COR-L47 (cell line): ENCODE measurements at places on chromosomes 12 and 14.

DNA sequence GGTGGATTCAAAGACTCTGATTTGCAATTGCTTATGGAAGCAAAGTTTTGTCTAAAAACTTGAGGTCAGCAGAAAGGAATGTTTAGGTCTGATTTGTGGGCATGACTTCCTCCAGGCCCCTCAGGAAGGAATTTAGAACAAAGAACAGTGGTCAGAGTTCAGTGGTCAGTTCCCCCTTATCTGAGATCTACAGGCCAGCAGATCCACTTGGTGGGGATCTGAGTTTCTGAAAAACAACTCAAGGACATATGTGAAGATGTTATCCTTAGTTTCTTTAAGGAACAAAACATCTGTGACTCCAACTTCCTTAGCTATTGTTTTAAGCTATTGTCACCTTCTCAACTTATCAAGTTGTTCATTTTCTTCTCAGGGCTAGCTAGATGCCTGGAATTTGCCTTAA lies 28.0 kb upstream of the NAA30 start:
- no peak for DNase-seq

DNA sequence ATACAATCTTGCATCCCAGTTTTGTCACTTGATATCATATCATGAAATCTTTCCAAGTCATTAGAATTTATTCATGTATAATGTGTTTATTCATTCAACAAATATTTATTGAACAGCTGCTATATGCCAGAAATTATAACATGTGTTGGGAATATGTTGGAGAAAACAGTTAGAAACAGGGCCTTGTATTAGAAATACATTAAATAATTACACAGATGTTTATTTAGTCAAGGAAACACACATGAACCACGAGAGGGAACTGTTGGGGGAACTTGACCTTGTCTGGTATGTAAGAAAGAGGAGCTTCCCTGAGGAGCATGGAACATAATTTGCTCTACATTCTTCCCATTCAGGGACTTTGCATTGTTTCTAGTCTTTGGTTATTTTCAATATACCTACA lies 191.7 kb upstream of the FRMD6 start:
- no peak for DNase-seq

DNA sequence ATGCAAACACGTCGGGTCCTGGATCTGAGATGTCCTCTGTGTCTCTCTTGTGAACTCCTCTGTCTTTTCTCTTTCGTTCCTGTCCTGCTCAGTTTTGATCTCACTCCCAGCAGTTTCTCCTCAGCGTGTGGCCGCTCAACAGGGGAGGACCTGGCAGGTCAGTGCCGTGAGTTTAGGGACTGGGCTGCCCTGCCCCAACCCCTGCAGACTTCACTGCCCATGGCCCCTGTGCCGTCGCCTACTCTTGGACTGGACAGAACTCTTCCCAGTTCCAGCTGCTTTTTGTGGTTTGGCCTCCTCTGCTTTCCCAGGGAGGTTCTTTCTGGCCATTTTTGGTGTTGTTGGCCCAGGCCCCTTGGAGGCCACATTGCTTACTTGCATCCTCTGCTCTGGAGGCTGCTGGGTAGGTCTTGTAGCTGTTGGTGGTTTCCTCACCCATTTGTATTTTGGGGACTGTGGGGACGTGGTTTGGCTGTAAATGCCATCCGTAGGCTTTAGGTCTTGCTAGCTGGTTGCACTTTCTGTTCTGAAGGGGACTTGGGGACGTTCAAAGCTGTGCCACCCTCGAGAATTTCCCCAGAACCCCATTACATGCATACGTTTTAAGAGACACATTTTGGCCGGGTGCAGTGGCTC lies 20.0 kb upstream of the DNAH10 start:
- no peak for DNase-seq

GRCh38 chr12:124416516-124417395 lies 121.9 kb downstream of the RFLNA start:
- DNase-seq: no peak

GRCh38 chr12:121838126-121838525 lies 20.5 kb downstream of the HPD start:
- no peak for DNase-seq

- no peak for DNase-seq
Measured at GRCh38 chr12:29738365-29738764, 45.4 kb downstream of the TMTC1 start.

- no peak for DNase-seq
Measured at GRCh38 chr12:77133566-77133965, 68.2 kb upstream of the E2F7 start.

DNA sequence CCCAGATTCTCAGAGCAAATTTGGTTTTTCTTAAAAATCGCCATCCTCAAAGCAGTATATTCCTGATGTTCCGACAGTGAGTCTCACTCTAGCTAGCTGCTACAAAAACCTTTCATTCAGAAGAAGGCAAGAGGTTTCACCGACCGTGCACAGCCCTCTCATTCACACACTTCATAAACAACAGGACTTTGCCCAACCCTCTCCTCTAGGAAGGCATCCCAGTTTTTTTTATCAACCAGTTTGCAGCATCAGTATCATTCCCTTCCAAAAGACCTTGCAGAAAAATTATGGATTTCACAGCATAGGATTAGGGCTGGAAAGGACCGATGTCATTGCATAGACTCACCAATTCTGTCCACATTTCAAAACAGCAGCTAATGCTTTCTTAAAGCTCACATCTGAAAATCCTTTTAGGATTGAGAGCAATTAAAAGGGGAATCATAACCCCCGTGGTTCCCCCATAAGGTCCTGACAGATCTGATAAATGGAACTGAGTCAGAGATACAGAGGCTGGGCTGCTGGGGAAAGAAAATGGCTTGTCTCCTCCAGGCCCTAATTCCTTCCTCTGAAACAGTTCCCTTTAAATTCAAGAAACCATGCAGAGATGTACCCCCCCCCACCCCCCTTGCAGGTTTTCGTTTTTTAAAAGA lies 597 bp downstream of the SVOP start:
- no peak for DNase-seq

DNA sequence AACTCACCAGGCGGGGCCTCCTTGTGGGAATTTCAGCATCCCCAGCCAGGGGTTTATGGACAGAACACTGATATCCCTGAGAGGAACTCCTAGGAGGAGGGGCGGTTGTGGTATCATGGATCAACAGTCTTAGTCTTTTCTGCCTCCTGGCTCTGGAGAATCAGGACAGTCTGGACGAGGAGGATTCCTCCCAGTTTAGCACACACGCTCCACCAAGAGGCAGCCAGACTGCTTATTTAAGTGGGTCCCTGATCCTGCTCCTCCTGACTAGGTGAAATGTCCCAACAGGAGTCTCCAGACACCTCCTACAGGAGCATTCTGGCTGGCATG lies 10.4 kb upstream of the ZNF705A start:
- no peak for DNase-seq

GRCh38 chr12:57618966-57619433 lies 7.8 kb downstream of the ARHGEF25 start:
- DNase-seq: no peak

DNA sequence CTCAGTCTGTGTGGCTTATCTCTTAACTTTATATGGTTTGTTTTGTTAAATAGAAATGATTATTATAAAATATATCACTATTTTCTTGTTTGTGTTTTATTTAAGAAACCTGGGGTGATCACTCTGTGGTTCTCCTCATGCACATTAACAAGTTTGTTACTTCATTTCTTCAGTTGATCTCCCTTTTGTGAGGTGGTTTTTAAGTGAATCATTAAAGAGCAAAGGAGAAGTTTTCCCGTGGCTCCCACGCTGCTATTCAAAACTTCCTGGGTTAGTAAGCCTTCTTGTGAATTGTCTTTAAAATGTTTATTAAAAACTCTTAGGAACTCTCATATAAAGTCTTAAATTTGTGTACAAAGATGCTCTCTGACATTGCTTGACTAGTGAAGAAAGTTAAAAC lies 11.8 kb downstream of the ADIPOR2 start:
- no peak for DNase-seq

DNA sequence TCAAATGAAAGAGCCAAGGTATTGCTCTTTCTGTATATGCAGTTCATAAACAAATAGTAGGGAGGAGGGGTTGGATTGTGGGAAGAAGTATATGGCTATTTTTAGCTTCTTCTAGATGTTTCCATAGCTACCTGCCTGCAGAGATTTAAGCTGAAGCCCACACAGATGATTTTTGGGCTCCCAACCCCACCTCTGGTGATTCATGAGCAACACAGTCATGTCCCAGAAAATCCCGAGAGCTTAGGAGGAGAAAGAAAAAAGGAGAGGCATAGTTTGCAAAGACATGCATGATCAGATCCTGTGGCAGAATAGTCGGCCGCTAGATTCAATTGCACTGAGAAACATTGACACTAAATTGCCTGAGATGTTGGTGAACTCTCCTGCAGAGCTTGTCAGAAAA lies 13.8 kb downstream of the TESPA1 start:
- no peak for DNase-seq

DNA sequence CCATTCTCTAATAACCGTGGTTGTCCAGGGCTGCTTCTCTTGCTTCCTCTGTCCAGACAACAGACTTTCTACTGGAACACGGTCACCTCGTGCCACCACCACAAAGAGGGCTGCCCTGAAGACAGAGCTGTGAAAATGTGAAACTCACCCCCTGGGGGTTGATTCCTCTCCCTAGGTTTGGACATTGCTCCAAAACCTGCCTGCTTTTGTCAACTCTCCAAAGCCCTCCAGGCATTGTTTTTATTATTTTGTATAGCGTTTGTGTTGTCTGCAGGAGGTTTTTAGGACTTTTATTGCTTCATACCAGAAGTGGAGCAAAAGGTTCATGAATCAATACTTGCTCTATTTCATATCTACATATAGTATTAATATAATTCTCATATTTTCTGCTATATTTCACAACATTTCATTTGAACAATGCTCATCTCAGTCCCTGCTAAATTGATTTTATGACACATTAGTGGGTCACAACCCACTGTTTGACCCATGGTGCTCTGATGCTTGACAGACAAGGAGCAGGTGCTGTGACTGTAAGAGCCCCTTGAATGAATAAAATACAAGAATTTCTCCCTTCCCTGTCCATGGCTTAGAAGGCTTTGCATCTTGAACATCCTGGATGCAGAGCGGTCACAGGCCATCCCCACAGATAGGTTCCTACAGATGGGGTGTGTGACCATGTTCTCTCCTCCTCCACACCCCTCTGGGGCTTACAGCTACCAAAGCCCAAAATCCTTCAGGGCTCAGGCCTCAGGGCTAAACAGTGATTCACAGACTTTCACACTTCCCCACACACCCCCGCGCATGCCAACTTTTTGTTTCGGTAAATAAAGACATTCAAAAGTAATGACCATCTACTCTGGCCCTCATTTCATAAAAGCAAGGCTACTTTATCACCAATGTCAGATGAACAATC lies 20.6 kb upstream of the EML1 start:
- DNase-seq: no peak

GRCh38 chr12:21828136-21828775 lies 53.8 kb upstream of the KCNJ8 start:
- no peak for DNase-seq

DNA sequence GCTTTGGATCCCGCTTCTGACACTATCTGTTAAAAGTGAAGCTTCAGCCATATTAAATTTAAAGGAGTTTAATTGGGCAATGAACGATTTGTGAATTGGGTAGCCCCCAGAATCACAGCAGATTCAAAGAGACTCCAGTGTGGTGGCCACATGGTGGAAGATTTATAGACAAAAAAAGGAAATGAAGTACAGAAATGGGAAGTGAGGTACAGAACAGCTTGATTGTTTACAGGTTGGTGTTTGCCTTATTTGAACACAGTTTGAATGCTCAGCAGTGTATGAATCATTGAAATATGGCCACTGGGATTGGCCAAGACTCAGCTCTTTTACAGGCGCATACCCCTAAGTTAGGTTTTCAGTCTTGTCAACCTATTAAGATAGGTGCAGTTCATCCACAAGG lies 21.9 kb downstream of the CCDC91 start:
- no peak for DNase-seq

DNA sequence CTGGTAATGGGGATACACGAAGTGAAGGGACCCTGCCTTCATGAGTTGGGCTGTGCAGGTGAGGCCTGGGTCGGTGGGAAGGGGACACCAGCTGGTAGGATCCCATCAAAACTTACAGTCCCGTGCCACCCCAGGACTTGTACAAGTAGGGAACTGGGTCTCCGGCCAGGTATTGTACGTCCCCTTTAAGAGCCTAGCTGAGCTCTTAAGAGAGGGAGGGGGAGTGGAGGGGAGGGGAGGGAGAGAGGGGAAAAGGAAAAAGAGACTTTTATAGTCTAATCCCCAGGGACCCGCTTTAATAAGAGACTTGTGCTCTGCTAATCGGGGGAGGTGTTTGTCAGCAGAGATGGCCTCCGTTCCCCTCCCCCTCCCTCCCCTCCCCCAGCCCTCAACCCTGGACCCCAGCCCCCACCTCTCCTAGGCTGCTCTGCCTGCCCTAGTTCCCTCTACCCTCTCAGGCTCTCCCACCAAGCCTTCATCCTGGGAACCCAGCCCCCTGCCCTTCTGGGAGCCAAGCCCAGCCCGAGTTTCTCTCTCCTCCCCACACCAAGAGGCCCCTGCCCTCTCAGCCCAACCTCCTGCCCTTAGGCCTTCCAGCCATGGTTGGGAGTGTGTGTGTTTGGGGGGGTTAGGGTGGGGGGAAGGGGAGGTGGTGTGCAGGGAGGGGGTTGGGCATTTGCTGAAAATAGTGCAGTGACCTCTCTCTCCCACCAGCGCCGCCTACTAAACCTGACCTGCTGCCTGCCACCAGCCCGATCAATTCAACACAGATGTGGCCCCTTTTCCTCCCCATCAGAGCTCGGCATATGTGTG lies 2.6 kb downstream of the GDF11 start:
- DNase-seq: no peak

GRCh38 chr12:127450826-127451225 lies 816.1 kb upstream of the TMEM132C start:
- no peak for DNase-seq

GRCh38 chr14:32657081-32657480 lies 281.6 kb upstream of the NPAS3 start:
- DNase-seq: no peak

GRCh38 chr14:51020024-51020710 lies 74.7 kb downstream of the TRIM9 start:
- DNase-seq: no peak

DNA sequence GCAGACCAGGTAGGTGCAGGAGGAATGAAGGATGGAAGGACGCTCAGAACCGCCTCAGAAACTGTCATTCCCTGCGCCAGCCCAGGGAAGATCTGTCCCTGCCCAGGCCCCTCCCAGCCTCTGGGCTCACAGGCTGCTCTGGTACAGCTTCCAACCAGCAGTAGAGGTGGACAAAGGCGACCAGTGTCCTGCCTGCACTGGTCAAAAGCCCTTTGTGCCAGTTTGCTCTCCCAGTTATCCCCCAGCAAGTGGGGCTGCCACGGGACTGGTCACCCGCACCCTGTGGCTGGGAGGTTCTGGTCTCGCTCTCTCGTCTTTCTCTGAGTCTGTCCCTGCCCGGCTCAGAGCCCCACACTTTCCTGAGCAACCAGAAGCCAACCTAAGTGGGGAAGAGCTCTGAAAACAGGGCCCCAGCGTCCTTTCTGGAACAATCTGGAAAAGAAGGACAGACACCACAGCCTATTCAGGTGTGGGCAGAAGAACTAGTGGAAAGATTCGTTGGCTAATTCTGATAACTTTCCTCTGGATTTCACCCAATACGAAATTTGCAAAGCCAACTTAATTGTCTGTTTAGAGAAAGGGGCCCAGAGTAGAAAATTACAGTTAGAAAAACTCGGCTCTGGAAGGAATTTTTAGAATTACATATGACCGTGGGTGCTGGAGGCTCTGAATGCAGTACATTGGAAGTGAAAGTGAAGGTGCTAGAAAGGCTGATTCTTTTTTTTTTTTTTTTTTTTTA lies 21.7 kb downstream of the SNRNP35 start:
- DNase-seq: no peak

- DNase-seq: no peak
Measured at GRCh38 chr14:94120667-94121340, 8.6 kb downstream of the IFI27L2 start.

GRCh38 chr12:69985656-69986055 lies 160.6 kb downstream of the MYRFL start:
- no peak for DNase-seq
